ENCODE measurements at places on chromosomes 6 and 20.

GRCh38 chr6:107822176-107823046 is 1.7 kb downstream of the SCML4 start:
- DNase-seq = no peak

DNA sequence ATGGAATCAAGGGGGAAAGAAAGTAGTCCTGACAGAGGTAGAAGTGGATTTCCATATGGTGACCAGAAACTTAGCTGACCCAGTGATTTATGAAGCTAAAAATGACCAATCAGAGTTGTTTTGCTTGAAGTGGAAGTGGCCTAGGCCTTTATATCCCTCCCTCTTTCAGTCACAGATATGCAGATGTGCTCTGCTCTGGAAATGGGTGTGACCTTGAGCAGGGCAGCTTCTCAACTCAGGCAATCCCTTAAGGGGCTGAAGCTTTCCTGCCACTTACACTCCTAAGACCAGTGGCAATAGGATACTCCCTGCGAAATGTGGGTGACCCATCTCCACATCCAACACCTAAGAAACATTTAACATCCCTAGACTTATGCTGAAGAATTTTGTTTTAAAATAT is 256.6 kb downstream of the EYS start:
- DNase-seq = peak; percentile 12

- DNase-seq = no peak
These were observed 59.9 kb downstream of the ANKEF1 start for GRCh38 chr20:10094566-10095173.

GRCh38 chr6:26299286-26300042 is 65.5 kb upstream of the BTN3A2 start:
- no peak for DNase-seq

DNA sequence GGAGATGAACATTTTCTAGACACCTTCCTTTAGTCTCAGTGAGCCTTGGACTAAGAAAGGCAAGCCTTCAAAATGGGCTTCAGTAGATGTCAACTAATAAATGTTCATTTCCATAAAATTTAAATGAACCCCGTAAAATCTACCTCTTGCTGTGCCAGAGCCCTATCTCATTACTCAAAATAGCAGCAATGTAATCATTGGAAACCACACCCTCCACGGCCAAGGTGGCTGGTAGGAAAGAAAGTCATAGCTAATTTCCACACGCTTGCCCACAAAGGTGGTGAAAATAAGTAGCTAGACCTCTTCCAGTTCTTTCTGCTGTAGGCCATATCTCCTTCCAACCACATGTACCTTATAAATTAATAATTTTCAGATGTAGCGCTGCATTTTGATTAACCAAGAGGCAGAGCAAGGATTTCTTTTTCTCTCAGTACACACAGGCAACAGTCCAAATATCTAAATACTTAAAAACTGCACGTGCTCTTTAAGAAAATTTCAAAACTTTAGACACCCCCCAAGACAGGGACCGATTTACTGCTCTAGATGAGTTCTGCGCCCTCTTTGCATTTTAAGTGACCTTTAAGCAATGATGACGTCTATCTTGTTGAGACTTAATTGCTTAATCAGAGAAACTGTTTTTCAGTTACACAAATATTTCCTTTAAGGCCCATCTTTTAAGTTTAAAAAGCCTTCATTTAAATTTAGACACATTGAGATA is 290.8 kb downstream of the ZNF217 start:
- DNase-seq = no peak

GRCh38 chr20:49399329-49399728 is 83.1 kb downstream of the KCNB1 start:
- DNase-seq = no peak

DNA sequence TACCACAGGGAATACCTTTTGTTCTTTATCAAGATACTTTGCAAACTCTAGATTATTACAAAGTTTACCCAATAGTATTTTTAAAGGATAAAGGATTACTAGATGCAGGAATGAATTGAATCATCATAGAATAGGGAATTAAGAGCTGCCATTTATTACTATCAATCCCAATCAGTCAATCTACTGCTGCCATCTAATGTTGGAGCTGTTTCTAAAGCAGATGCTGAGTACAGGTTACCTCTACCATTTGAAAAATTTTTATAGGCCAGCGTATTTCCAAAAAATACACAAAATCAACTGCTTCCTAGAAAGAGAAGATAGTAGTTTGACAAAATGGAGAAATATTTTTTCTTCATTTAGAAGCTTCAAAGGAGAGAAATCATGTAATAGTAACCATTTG is 520.4 kb downstream of the ADGRB3 start:
- DNase-seq = no peak

GRCh38 chr20:9015984-9016324 is 52.9 kb upstream of the PLCB4 start:
- no peak for DNase-seq

GRCh38 chr20:8424010-8424409 is 291.9 kb downstream of the PLCB1 start:
- no peak for DNase-seq

DNA sequence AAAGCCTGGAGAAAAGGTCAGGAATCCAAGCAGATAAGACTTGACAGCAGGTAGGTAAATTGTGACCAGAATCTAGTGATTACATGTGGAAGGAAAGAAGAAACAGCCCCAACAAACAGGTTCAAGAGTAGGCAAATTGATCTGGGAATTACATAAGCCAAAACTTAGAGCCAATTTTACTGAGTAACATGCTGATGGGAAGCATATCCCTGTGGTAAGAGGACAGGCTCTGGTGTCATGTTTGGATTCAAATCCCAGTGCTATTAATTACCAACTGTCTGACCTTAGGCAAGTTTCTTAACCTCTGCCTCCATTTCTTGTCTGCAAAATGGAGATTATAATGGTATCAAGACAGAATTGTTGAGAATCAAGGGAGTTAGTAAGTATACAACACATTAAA is 20.4 kb downstream of the MCM9 start:
- no peak for DNase-seq

DNA sequence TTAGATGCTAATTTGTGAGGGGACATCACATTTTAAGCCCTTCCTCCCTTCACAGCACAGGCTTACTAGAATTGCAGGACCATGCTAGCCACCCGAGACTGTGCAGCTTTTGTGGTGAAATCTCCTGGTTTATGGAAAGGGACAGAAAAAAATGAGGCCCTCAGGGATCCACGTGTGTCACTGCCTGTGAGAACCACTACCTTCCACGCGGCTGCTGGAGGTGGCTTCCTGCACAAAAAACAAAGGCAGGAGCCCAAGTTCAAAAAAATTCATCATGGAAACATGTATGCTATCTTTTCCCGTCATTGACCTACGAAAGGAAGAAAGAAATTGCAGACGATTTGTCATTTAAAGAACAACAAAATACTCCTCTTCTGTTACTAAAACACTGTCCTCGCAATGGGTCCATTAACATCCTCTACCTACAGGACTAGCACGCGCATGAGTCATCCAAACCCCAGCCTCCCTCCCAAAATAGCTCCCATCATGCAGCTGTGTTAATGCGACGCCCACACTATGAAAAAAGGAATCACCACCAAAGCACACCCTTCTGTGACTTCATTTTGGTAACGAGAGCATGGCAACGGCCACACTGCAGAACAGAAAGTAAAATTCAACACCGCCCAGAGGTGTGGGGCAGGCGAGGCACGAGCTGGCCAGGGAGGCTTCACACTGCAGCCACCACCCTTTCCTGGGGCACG is 45.7 kb downstream of the RAMACL start:
- no peak for DNase-seq

GRCh38 chr6:88548891-88549505 is 382.9 kb upstream of the CNR1 start:
- no peak for DNase-seq

DNA sequence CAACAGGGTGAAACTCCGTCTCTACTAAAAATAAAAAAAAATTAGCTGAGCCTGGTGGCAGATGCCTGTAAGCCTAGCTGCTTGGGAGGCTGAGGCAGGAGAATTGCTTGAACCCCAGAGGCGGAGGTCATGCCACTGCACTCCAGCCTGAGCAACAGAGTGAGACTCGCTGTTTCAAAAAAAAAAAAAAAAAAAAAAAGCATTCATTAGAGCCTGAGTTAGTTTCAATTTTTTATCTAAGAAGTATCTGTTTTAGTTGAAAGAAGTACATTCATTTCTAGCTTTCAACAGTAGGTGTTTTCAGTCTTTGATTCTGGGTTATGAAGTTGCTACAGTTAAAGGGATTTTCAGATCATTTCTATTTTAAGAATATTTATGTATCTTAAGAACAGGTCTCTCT is 42.2 kb downstream of the ZNF292 start:
- no peak for DNase-seq

- DNase-seq = no peak
These were observed 24.8 kb downstream of the DUSP22 start for GRCh38 chr6:317060-317447.

DNA sequence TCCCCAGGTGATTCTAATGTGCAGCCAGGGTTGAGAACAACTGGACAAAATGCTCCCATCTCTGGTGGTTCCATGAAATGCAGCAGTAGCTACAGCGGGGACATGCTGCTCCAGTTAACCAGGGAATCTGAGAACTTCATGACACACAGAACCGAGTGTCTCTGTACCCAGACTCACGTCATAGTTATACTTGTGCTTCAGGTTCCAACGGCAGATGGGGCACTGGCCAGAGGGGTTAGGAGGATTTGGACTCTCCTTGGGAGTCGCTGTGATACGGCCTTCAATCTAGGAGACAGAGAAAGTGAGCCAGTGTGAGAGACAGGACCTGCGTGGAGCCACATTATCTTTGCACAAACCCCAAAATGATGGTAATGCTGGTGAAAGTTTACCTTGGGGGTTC is 9.2 kb downstream of the MRPS18A start:
- DNase-seq = no peak

DNA sequence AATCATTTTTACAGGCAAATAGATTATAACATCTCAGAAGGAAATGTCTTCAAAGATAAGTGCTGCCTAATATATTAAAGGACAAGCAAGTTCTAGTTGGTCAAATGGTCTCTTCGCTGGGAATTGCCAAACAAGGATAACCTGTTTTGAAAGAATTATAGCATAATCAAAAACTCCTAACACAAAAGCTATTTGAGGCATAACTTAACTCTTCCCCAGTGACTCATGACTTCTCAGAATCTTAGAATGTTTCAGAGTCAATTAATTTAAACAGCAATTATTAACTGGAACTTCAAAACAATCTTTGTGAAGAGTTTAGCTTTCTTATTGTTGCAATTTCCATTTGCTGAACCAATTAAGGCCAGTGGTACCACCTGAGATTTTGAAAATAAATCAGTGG is 126.6 kb downstream of the MTFR2 start:
- no peak for DNase-seq

DNA sequence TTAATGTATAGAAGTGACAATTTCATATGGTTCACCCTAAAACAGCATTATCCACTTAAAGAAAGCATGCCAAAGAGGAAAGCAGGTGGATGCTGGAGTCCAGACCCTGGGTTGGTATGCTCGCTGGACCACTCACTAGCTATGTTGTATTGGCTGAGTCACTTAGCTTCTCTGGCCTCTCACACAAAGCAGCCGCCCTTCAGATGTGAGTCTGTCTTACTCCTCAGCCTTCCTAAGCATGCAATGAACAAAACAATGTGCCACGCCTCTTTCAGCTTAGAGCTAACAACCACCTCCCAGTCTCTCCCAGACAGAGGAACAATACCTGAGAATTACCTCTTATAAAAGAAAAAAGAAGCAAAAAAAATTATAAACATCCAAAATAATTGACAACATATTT is 29.4 kb downstream of the SIM1 start:
- peak; percentile 28 for DNase-seq

DNA sequence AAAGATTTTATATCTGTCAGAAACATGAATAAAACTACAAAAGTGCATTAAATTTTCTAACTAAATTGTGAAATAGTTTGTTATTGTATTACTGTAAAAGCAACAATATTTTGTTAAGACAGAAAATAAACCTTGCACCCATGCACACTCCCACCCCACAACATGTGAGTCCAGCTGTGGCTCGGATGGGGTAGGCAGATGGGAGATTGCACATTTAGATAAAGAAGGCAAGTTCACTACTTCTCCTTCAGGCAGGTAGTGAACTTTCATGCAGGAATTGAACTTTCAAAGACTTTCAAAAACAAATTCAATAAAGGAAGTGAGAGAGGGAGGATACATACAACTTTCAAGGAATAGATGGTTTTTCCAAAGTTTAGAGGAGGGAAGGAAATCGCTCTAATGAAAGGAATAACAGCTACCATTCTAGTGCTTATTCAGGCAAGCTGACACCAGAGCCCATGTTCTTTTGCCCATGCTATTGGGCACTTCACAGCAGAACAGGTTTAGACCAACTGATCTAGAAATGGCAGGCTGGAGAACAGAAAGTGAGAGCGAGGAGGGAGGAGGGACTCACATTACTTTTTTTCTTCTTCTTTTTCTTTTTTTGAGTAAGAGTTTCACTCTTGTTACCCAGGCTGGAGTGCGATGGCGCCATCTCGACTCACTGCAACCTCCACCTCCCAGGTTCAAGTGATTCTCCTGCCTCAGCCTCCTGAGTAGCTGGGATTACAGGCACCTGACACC is 28.5 kb downstream of the SF3B5 start:
- no peak for DNase-seq

DNA sequence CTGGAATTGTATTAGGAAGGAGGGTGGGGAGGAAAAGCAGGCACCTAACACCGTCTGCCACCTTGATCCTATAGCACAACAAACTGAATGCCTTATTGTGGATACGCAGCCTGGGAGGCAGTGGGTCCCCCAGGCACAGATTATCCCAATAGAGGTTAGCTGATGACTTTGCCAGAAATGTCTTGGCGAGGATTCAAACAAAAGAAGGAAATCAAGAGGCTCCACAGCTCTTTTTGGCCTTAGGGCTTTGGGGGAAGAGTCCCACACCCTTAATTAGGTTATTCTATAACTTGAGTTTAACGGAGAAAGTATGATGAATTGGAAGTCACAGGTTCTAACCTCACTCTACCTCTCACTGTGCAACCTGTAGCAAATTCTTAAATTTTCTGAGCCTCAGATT is 102.0 kb downstream of the MRPL14 start:
- no peak for DNase-seq

GRCh38 chr6:136550045-136550329 is 235 bp downstream of the MAP7 start:
- no peak for DNase-seq

- no peak for DNase-seq
These were observed 311.9 kb upstream of the JARID2 start for GRCh38 chr6:14934013-14934412.

GRCh38 chr20:50504231-50504823 is 5.9 kb upstream of the PTPN1 start:
- DNase-seq = no peak

- no peak for DNase-seq
These were observed 75.9 kb upstream of the SYNJ2 start for GRCh38 chr6:157905590-157906342.

GRCh38 chr20:50579511-50579910 is 69.3 kb downstream of the PTPN1 start:
- no peak for DNase-seq

DNA sequence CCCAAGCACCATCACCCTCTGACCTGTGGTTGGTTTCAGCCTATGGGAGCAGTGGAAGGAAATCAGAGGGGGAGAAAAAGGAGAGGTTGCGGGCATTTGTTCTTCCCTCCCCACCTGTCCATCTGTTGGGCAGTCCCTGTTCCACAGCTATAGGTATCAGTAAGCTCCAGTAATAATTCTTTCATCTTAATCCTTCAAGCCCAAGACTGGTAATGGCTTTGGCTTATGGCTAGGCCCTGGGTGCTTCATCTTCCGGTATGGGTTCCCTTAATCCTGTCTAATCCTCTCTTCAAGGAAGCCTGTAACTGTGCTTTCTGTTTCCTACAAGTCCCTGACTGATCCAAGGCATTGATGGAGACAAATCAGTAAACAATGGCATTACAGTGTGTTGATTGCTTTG is 42.2 kb upstream of the STK35 start:
- no peak for DNase-seq
